Panc1 (cell line): ENCODE measurements at places on chromosomes 4 and X. TPM values are rescaled to one million over a fixed set of nuclear protein-coding genes. Genes with fewer than 3 reads are reported as not detected.

- no peak overlapping the region for H3K4me3 ChIP-seq
- H3K27ac ChIP-seq = no peak overlapping the region
- no peaks in the 10 kb centered on the region for H3K4me1 ChIP-seq
- H3K27me3 ChIP-seq = no peaks in the 10 kb centered on the region
- no peaks in the 10 kb centered on the region for H3K36me3 ChIP-seq
- DNase-seq = no peak
Observed at GRCh38 chr4:5220028-5220427, 168.7 kb downstream of the STK32B start.

DNA sequence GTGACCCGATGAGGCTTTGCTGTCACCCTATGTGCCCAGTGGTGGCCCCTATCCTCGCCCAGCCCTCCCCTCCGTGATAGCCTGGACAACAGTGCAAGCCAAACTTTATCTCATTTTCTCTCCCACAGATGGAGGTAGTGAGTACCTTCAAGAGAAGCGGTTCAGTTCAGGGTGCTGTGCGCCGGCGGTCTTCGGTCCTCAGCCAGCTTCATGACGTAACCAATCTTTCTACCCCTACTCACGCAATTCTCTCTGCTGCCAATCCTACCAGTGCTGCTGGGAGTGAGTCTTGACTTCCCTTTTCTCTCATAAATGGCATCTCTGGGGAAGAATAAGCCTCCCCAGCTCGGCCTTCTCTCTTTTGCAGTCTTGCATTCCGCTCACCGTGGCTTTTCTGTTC lies 29.5 kb downstream of the CCNQ start:
- DNase-seq = no peak
- H3K4me3 ChIP-seq = no peak overlapping the region
- H3K4me1 ChIP-seq = no peaks in the 10 kb centered on the region
- H3K27me3 ChIP-seq = no peaks in the 10 kb centered on the region
- no peak overlapping the region for H3K27ac ChIP-seq

- H3K36me3 ChIP-seq = no peaks in the 10 kb centered on the region
- H3K4me1 ChIP-seq = no peaks in the 10 kb centered on the region
- DNase-seq = no peak
- H3K27me3 ChIP-seq = no peaks in the 10 kb centered on the region
Observed at GRCh38 chr4:14879683-14880082, 122.6 kb upstream of the CPEB2 start.

GRCh38 chr4:113646442-113646822 lies 115.1 kb downstream of the CAMK2D start:
- DNase-seq = no peak
- no peaks in the 10 kb centered on the region for H3K27me3 ChIP-seq
- H3K4me1 ChIP-seq = peaks cover 47% of the 10 kb centered on the region
- no peak overlapping the region for H3K4me3 ChIP-seq
- peak overlapping the region; percentile 89 for H3K27ac ChIP-seq

DNA sequence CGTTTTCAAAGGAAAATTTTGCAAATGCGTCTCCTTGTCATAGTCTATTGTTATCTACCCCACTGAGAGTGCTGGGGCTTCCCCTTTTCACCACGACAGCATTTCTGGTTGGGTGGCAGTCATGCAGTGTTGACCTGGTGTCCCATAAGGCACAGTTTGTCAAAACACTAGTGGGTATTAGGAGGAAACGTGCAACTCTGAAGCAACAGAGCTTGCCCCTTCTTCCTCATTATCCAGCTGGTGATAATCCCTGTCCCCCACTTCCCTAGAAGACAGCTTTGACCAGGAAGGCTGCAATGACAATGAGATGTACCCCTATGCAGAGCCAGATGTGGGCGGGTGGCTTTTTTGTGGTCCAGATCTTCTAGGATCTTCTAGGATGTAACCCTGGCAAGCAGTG lies 1.8 kb downstream of the TBC1D1 start:
- H3K4me3 ChIP-seq = no peak overlapping the region
- no peaks in the 10 kb centered on the region for H3K36me3 ChIP-seq
- DNase-seq = no peak
- no peaks in the 10 kb centered on the region for H3K4me1 ChIP-seq
- H3K27ac ChIP-seq = no peak overlapping the region

DNA sequence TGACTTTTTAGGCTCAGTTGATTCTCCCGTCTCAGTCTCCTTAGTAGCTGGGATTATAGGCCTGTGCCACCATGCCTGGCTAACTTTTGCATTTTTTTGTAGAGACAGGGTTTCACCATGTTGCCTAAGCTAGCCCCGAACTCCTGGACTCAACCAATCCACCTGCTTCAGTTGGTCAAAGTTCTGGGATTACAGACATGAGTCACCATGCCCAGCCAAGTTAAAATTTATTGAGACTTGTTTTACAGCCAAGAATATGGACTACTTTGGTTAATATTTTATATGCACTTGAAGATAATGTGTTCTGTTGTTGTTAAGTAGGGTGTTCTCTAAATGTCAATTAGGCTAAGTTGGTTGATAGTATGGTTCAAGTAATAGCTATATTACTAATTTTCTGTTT lies 58.7 kb downstream of the CYTL1 start:
- H3K4me3 ChIP-seq = no peak overlapping the region
- H3K27me3 ChIP-seq = no peaks in the 10 kb centered on the region
- H3K36me3 ChIP-seq = no peaks in the 10 kb centered on the region

- DNase-seq = no peak
- no peaks in the 10 kb centered on the region for H3K4me1 ChIP-seq
- H3K27me3 ChIP-seq = no peaks in the 10 kb centered on the region
- no peak overlapping the region for H3K4me3 ChIP-seq
Observed at GRCh38 chr4:113996599-113997177, 17.2 kb upstream of the ARSJ start.

DNA sequence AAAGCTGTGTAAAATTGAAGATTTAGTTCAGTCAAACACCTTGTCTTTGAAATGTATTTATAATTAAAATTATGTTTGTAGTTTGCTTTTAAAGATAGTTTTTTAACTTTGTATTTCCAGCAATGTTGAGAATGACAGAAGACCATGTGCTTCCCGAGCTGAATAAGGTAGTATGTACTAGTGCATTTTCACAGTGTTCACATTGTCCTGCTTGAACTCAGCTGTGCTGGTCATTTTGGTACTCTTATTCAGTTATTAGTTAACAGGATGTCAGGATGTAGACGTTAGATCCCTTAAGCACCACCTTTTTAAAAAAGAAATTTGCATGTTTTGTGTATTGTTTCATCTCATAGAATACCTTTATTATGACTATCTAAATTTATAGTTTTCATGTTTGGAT lies 28.4 kb downstream of the ANAPC4 start:
- H3K27me3 ChIP-seq = no peaks in the 10 kb centered on the region
- H3K4me3 ChIP-seq = no peak overlapping the region
- H3K36me3 ChIP-seq = peaks cover 13% of the 10 kb centered on the region
- no peak for DNase-seq

DNA sequence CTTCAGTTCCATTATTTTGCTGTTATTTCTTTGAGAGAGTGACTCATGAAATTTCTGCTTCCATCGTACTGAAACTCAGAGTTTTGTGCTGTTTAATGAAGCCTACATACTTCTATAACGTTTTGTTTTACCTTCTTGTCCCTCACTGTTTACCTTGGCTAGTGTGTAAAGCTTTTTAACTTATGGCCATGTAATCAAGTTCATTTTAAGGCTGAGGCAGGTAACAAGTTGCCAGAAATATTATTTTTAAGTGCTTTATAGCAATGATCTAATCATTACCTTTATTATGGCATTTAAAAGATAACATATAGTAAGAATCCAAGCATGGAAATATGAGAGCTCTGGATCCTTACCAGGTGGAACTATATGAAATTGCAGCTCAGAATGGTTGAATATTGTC lies 102.3 kb upstream of the FAT1 start:
- H3K27ac ChIP-seq = no peak overlapping the region
- no peak for DNase-seq
- no peaks in the 10 kb centered on the region for H3K4me1 ChIP-seq
- H3K4me3 ChIP-seq = no peak overlapping the region

- no peak overlapping the region for H3K27ac ChIP-seq
- no peaks in the 10 kb centered on the region; the same call in 1 of the 2 replicates for H3K36me3 ChIP-seq
- H3K4me3 ChIP-seq = no peak overlapping the region
- H3K4me1 ChIP-seq = no peaks in the 10 kb centered on the region
Observed at GRCh38 chr4:87133183-87133582, 87.2 kb downstream of the KLHL8 start.

GRCh38 chrX:7072856-7073255 lies 74.7 kb upstream of the STS start:
- DNase-seq = no peak
- no peaks in the 10 kb centered on the region for H3K36me3 ChIP-seq
- no peak overlapping the region for H3K27ac ChIP-seq

DNA sequence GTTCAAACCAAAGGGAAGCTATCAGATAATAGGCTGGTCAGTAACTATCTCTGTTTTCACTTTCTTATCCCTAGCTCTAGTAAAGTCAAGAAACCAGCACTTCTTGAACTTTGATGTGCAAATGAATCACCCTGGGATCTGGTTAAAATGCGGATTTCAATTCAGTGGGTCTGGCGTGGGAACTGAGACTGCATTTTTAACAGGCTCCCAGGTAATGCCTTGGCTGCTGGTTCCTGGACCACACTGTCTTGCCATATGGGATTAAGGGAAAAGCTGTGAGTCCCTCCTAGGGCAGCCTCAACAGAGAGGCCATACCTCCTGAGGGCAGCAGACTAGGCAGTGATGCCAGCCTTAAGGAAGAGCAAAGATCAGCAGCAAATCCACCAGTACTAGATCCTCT lies 1.7 kb downstream of the RNF175 start:
- H3K27me3 ChIP-seq = no peaks in the 10 kb centered on the region; the same call in 1 of the 2 replicates
- H3K4me3 ChIP-seq = no peak overlapping the region
- DNase-seq = no peak
- H3K36me3 ChIP-seq = no peaks in the 10 kb centered on the region
- no peak overlapping the region for H3K27ac ChIP-seq

DNA sequence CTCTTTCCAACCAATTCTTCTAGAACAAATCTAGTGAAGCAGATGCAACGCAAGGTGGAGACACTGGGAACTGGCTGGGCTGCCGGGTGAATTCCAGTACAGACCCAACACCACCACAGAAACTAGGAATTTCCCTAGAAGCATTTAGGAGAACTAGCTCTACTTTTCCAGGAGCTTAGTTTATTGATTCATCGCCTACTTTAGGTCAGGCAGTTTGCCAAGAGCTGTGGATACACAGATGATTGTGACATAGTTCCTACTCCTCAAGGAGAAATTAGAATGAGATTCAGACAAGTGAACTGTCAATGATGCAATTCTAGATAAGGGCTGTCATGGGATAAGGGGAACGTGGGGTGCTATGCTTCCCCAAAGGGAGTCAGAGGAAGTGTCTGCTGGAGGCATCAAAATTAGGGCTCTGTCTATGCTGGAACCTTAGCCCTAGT lies 350.0 kb downstream of the CAMK2D start:
- H3K27me3 ChIP-seq = no peaks in the 10 kb centered on the region
- no peak for DNase-seq
- H3K36me3 ChIP-seq = no peaks in the 10 kb centered on the region
- no peaks in the 10 kb centered on the region for H3K4me1 ChIP-seq

- no peak overlapping the region for H3K27ac ChIP-seq
- H3K27me3 ChIP-seq = no peaks in the 10 kb centered on the region
- H3K36me3 ChIP-seq = no peaks in the 10 kb centered on the region
- H3K4me1 ChIP-seq = no peaks in the 10 kb centered on the region
Observed at GRCh38 chr4:106595906-106596305, 227.3 kb upstream of the GIMD1 start.

DNA sequence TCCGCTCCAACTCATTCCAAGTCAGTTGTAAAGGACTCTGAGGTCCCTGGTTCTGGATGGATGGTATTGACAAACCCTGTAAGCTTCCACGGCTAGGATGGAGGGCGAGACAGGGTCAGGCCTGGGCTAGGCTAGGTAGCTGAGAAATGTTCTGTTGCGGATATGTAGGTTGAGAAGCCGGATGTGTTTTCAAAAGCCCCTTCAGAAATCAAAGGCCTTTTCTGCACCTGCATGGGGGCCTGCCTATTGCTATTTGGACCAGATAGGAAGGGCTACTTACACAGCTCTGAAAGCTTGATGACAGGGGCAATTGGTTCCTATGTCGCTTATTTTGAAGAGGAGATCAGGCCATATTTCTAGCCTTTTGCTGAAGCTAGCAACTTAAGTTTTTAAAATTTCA lies 1.9 kb upstream of the DRP2 start:
- H3K4me3 ChIP-seq = no peak overlapping the region
- H3K27ac ChIP-seq = no peak overlapping the region
- no peaks in the 10 kb centered on the region for H3K36me3 ChIP-seq
- H3K4me1 ChIP-seq = no peaks in the 10 kb centered on the region
- H3K27me3 ChIP-seq = 0 out of 2 replicates have a peak, but pooled peaks cover 2% of the 10 kb centered on the region
- no peak for DNase-seq

GRCh38 chrX:53674581-53674980 lies 11.9 kb downstream of the HUWE1 start:
- H3K27ac ChIP-seq = no peak overlapping the region
- no peak overlapping the region for H3K4me3 ChIP-seq
- H3K4me1 ChIP-seq = no peaks in the 10 kb centered on the region; the same call in 1 of the 2 replicates
- DNase-seq = no peak
- peaks cover 60% of the 10 kb centered on the region for H3K36me3 ChIP-seq

DNA sequence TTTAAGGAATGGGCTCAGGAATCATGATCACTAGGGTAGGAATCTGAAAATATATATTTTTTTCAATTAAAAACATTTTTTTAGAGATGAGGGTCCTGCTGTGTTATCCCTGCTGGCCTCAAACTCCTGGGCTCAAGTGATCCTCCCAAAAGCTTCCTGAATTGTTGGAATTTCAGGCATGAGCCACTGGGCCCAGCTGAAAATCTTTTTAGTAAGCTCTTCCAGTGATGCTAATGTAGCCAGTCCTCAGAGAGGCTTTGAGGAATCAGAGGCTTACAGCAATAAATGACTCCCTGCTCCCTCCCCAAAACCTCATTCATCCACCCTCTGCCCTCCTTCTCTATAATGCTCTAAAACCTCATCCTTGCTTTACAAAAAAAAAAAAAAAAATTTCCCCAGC lies 129.5 kb downstream of the ZIC3 start:
- H3K27me3 ChIP-seq = no peaks in the 10 kb centered on the region
- no peak overlapping the region for H3K4me3 ChIP-seq
- no peaks in the 10 kb centered on the region for H3K36me3 ChIP-seq

GRCh38 chr4:15756361-15756861 lies 21.7 kb upstream of the CD38 start:
- no peaks in the 10 kb centered on the region for H3K4me1 ChIP-seq
- no peak overlapping the region for H3K27ac ChIP-seq
- H3K36me3 ChIP-seq = no peaks in the 10 kb centered on the region
- no peak overlapping the region for H3K4me3 ChIP-seq
- no peak for DNase-seq

- no peaks in the 10 kb centered on the region; the same call in 1 of the 2 replicates for H3K36me3 ChIP-seq
- H3K27me3 ChIP-seq = no peaks in the 10 kb centered on the region
- no peak overlapping the region for H3K27ac ChIP-seq
- H3K4me3 ChIP-seq = no peak overlapping the region
- H3K4me1 ChIP-seq = no peaks in the 10 kb centered on the region
Observed at GRCh38 chr4:159358226-159358625, 255.3 kb downstream of the RAPGEF2 start.

PFKFB1 gene
- total RNA-seq = 0.36 TPM

GYPE gene
- 0.15 TPM for total RNA-seq

RAB40A gene
- 0.26 TPM for total RNA-seq

IBSP gene
- not detected for total RNA-seq

OTUD6A gene
- not detected for total RNA-seq

S100G gene
- total RNA-seq = not detected

SHOX gene
- total RNA-seq = not detected

MAGEA8 gene
- not detected for total RNA-seq
